Tracheal epithelial cell (primary cell): ENCODE measurements at places on chromosomes 12 and 14. TPM values are rescaled to one million over a fixed set of nuclear protein-coding genes. Genes with fewer than 3 reads are reported as not detected.

The TMPRSS12 gene
- total RNA-seq: not detected in 2 replicates

The ANO2 gene
- total RNA-seq: 0.85 TPM in 1 of 2 replicates, not detected in the other

The POP5 gene
- 38.2 and 44.8 TPM in 2 replicates for total RNA-seq

The PAX9 gene
- 4.6 and 16.8 TPM in 2 replicates for total RNA-seq

The HOTAIR gene
- under 0.01 TPM in 2 replicates for total RNA-seq

The CYP46A1 gene
- not detected in 2 replicates for total RNA-seq

The OR6C68 gene
- total RNA-seq: not detected in 2 replicates

The DEPDC4 gene
- 1.5 and 1.7 TPM in 2 replicates for total RNA-seq

The ZNF410 gene
- 97.1 and 99.1 TPM in 2 replicates for total RNA-seq

The DLK1 gene
- total RNA-seq: not detected in 2 replicates

The KLRD1 gene
- total RNA-seq: under 0.01 and 0.24 TPM in 2 replicates

The APOF gene
- total RNA-seq: not detected in 2 replicates

The NOC4L gene
- total RNA-seq: 11.7 and 18.3 TPM in 2 replicates

The COL2A1 gene
- 0.48 and 0.64 TPM in 2 replicates for total RNA-seq

The TEAD4 gene
- total RNA-seq: 2.8 and 5.1 TPM in 2 replicates

The ADAMTS20 gene
- total RNA-seq: not detected in 2 replicates

The GPX2 gene
- total RNA-seq: 2.2 and 4.3 TPM in 2 replicates

The TEX52 gene
- not detected in 2 replicates for total RNA-seq

The TMCC3 gene
- total RNA-seq: 7.2 and 24.3 TPM in 2 replicates

The RNASE4 gene
- 7.2 and 10.1 TPM in 2 replicates for total RNA-seq

The KCTD10 gene
- 9.6 and 40.7 TPM in 2 replicates for total RNA-seq

The DPF3 gene
- total RNA-seq: 0.85 and 0.96 TPM in 2 replicates

The PRB2 gene
- not detected in 2 replicates for total RNA-seq

The TEX22 gene
- under 0.01 and 0.21 TPM in 2 replicates for total RNA-seq

The DNAI7 gene
- total RNA-seq: not detected in 2 replicates

The GLS2 gene
- total RNA-seq: 3.1 and 11.3 TPM in 2 replicates

The NACA gene
- total RNA-seq: 1,320 and 1,684 TPM in 2 replicates

The IRAK3 gene
- total RNA-seq: 3.0 and 4.8 TPM in 2 replicates

The SYCP3 gene
- 0.24 TPM in 1 of 2 replicates, not detected in the other for total RNA-seq

The FBXW8 gene
- total RNA-seq: 4.7 and 9.6 TPM in 2 replicates

The RNF212B gene
- total RNA-seq: not detected in 2 replicates

The ANKS1B gene
- 0.48 TPM in 1 of 2 replicates, not detected in the other for total RNA-seq
